ENCODE measurements at places on chromosomes 5 and 9.
A peak's percentile ranks its signal among the peaks of the same experiment; 100 is the strongest.

GRCh38 chr9:120755810-120756434 lies 37.3 kb downstream of the FBXW2 start:
- DNase-seq: peak; percentile 53

GRCh38 chr5:151750121-151750520 lies 8.3 kb downstream of the ATOX1 start:
- no peak for DNase-seq

- DNase-seq: no peak
Measured at GRCh38 chr5:87103616-87104287, 163.9 kb upstream of the RASA1 start.

DNA sequence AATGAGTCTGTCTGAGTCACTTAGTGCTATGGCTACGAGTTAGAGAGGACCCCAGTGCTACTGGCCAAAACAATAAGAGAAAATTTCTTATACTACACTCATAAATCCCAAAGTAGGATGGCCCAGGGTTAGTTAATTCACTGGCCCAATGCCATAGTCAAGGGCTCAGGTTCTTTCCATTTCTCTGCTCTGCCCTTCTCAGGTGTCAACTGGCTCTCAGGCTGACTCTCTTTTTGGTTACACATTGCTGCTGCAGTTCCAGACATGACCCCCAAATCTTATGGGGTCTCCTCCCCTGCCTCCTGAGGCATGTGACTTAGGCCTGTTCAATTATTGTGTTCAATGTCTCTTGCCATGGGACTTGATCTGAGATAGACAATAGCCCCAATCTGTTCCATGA lies 70.4 kb downstream of the ARHGEF37 start:
- DNase-seq: no peak

DNA sequence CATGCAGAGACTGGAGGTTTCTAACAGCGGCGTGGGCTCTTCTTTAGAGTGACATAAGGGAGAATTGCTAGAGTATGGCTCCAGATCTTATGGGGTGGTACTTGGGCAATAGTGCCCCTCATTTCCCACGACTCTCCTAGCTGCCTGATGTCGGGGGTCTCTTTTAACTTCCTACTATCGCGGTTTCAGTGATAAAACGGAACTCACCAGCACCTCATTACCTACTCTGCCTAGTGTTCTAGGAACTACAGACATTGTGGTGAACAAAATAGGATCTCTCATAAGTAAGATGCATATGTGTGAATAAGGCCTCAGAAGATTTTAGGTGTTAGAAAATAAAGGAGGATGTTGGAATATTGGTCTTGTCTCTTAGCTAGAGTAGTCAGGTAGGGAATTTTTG lies 1.1 kb downstream of the ICE1 start:
- DNase-seq: no peak

GRCh38 chr9:3914416-3914815 lies 385.5 kb downstream of the GLIS3 start:
- no peak for DNase-seq
